Mesendoderm (in vitro differentiated cells): ENCODE measurements at places on chromosomes 16 and 17.

- no peak for DNase-seq
These were observed 25.3 kb downstream of the PRSS54 start for GRCh38 chr16:58269526-58269925.

- peak; percentile 76 for DNase-seq
These were observed 114.0 kb downstream of the CMIP start for GRCh38 chr16:81558444-81559175.

GRCh38 chr17:2304931-2305330 is 1.2 kb downstream of the SRR start:
- DNase-seq = no peak

GRCh38 chr17:73770115-73770848 is 126.0 kb upstream of the SDK2 start:
- peak; percentile 68 for DNase-seq

- no peak for DNase-seq
These were observed 47.8 kb downstream of the ESRP2 start for GRCh38 chr16:68188170-68188569.

GRCh38 chr17:75539967-75540729 is 14.7 kb downstream of the LLGL2 start:
- DNase-seq = no peak

GRCh38 chr16:81335669-81336068 is 20.9 kb downstream of the GAN start:
- DNase-seq = no peak

GRCh38 chr17:61734466-61734865 is 128.9 kb downstream of the BRIP1 start:
- no peak for DNase-seq

DNA sequence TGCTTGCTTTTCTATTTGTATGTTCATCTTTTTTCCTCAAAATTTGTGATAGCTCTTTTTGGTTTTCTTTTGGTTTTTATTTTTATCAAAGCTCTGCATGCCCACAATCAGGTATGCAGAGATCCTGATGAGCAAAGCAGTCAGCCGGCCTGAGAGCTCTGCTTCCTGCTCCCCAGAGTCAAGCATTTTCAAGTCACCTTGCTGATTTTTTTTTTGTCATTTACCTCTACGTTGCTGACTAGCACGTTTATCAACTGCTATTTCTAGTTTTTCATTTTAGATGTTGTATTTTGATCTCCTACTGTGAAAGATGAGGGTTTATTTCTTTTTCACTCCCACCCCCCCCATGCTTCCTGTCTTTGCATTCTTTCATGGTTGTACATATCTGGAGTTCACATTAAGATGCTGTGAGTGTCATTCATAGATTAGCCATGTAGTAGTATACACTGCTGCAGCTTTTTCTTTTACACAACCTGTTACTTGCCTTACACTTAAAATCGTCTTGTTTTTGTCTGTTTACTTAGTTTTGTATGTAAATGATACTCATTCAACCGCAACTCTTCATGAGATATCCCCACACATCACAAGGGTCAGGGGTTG is 196.2 kb downstream of the LGALS9B start:
- DNase-seq = no peak

- no peak for DNase-seq
These were observed 101.1 kb upstream of the CCL2 start for GRCh38 chr17:34153991-34154390.

- DNase-seq = peak; percentile 83
These were observed 3.0 kb downstream of the CBX8 start for GRCh38 chr17:79793924-79794304.

- DNase-seq = no peak
These were observed 62.2 kb upstream of the ADORA2B start for GRCh38 chr17:15882777-15883176.

GRCh38 chr17:57363998-57364643 is 107.8 kb downstream of the MSI2 start:
- DNase-seq = no peak

GRCh38 chr16:85046472-85046916 is 18.9 kb downstream of the KIAA0513 start:
- no peak for DNase-seq

GRCh38 chr17:60601447-60602384 is 1.7 kb downstream of the PPM1D start:
- DNase-seq = peak; percentile 82

- peak; percentile 70 for DNase-seq
These were observed 12.9 kb downstream of the TRPV2 start for GRCh38 chr17:16428098-16428882.

DNA sequence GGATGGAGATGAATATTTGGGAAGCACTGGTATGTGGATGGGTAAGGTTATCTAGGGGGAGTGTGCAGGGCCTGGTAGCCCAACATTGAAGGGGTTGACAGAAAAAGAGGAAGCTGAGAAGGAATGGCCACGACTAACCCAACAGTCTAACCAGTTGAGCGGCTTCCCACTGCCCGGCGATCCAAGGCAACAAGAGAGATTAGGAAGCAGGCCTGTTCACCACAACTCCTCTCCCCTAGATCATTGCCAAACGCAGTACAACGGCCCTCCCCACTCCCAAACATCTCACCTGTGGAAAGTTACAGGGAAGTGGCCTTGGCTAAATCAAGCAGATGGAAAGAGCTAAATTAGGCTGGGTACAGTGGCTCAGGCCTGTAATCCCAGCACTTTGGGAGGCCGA is 11.2 kb upstream of the RANGRF start:
- no peak for DNase-seq

DNA sequence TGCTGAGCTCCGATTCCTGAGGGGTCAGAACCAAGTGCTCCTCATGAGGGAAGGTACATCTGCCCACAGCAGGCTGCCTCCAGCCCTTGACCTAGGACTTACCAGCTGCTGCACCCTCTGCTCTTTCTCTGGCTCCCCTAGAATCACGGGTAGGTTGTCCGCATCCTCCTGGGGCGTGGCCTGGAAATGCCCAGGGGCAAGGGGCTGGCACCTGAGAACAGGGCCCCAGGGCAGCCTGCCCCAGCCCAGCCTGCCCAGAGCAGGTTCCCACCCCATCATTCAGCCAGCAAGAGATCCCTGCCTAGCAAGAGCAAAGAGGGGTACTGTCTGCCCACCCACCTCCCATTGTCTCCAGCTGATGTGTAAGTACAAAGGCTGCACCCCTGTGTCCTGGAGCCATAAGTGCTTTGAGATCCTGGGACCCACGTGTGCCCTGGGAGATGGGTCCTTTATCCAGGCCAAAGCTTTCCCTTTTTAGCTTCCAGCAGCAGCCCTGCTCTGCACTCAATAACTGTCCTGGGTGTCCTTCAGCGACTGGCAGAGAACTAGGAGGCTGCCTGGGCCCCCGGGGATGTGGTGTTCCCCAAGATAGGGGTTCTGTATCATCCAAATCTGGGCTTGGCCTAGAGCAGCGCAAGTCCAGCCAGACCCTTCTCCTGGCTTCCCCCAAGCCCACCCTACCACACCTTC is 5.1 kb downstream of the TSPOAP1 start:
- DNase-seq = no peak

DNA sequence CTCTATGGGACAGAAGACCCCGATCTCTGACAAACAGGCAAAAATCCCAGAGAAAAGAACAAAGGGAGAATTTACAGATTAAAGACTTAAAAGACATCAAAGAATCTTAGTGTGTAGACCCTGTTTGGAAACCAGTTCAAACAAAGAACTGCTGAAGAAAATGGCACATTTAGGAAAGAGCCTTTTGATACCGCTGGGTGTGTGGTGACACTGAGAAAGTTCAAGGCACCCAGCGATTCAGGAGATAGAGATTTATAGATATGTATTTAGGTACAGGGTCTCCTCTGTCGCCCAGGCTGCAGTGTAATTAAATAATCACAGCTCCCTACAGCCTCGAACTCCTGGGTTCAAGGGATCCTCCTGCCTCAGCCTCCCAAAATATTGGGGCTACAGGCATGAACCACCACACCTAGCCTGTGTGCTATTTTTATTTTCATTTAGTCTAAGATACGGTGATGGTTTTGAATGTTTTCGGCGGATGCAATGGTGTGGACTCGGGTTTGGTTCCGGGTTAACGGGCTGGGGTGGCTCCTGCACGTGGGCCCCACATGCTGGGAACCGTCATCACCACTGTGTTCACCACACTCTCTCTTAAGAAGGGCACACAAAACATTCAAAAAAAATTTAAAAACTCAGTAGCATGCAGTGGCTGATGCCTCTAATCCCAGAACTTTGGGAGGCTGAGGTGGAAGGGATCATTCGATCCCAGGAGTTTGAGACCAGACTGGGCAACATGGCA is 114.0 kb downstream of the ZNF778 start:
- DNase-seq = no peak

GRCh38 chr16:31382485-31383161 is 10.5 kb upstream of the ITGAD start:
- DNase-seq = peak; percentile 67

- no peak for DNase-seq
These were observed 964.4 kb upstream of the GOT2 start for GRCh38 chr16:59698346-59699020.

- DNase-seq = no peak
These were observed 18.4 kb downstream of the ABCA9 start for GRCh38 chr17:69042308-69042707.

- DNase-seq = peak; percentile 60
These were observed 175.2 kb upstream of the SALL1 start for GRCh38 chr16:51326131-51326856.

DNA sequence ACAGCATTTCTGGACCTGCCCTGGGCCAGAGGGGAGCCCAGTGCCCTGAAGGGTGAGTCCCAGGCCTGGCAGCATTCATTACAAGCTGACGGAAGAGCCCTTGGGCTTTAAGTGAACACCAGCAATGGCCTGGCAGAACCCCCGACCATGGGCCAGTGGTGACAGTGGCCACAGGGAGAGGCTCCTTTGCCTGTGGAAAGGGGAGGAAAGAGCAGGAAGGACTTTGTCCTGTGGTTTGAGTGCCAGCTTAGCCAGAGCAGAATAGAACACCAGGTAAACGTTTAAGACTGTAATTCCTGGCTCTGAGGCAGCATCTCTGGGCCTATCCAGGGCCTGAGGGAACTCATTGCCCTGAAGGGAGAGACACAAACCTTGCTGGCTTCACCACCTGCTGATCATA is 34.3 kb upstream of the ATP2C2 start:
- DNase-seq = no peak

DNA sequence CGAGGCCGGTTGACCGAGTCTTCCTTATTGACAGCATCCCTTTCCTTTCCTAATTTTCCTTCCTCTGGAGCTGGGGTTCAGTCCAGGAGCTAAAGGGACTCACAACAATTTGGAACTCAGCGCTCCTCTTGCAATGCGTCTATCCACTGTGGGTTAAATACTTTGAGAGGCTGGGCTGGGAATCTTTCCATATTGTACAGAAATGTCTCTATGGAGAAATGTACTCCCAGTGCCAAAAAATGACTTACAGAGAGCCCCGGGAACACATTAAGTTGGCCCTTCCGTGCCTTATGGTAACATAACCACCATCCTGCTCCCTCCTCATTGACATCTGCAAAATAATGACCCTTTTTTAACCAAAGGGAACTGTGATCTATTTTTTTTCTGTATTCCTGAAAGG is 192.8 kb downstream of the FTO start:
- DNase-seq = no peak

DNA sequence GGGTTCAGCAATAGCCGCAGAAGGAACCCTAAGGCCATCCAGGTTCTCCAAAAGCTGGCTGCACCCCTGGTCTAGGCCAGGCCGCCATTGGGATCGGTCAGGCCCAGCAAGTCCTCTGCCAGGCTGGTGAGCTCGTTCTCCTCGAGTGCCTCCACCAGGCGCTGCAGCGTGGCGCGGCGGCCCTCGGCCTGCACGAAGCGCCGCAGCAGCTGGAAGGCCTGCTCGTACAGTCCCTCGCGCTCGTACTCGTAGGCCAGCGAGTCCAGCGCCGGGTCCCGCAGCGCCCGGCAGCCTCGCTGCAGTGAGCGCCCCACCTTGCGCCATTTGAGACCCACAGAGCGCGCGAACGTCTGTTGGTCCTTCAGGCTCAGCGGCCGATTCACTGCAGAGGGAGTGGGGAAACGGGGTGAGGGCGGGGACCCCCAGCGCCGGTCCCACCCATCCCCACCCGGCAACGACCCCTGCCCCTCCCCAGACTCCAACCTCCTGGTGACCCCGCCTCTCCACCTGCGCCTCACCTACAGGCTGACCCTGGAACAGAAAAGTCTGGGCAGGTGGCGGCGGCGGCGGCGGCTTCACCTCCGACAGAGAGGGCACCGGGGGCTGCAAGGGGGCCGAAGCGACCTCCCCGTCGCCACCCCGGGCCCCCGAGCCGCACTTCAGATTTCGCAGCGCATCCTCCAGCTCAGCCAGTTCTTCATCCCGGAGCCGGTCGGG is 3.9 kb upstream of the B3GNT9 start:
- no peak for DNase-seq

GRCh38 chr17:47867813-47868533 is 17.0 kb upstream of the SP6 start:
- DNase-seq = no peak

DNA sequence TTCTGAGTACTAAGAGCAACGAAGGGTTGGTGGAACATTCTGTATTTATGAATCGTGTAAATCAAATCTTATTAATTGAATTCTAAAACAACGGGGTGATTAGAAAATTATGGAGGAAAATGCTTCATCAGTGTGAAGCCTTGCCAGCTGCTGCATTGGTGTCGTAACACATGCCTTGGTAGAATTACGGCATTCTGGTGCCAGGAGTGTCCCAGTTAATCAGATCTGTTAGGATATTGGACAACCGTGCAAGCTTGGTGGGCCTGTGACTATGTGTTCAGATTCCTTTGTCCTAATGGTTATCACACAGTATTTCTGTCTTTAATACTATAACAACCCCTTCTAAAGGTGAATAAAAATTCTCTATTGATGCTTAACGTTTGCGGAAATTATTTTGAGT is 44.2 kb upstream of the TANC2 start:
- no peak for DNase-seq

- DNase-seq = no peak
These were observed 17.5 kb upstream of the CCL22 start for GRCh38 chr16:57341062-57341440.

DNA sequence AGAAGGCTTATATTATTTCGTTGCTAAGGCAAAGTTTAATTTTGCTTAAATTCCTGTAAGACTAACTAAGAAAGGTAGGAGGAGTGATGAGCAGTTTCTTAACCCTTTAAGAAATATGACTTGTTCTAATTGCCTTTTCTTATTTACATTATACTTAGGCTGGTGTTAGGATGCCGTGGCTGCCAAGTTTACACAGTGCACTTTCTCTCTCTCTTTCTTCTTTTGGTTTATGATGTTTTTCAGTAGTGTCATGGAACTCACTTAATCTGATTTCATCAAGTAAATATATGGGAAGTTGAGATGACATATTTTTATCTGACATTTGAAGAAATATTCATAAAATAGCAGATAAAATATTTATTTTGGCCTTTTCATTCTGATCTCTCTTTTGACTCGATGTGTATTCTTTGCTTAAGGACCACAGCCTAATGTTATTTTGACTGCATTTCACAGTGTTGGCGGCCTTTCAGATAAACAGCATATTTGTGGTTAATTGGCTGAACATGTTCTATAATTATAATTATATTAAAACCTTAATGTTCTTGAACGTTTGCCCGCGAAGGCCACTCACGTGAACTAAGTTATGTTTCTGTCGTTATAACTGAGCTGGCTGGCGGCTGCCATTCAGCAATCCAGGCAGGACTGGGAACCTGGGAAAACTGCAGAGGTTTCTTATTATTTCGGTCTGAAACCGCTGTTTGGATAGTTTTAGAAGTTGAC is 191.6 kb downstream of the WWOX start:
- DNase-seq = no peak
